A549 (cell line): ENCODE measurements at places on chromosomes 16 and 17.

DNA sequence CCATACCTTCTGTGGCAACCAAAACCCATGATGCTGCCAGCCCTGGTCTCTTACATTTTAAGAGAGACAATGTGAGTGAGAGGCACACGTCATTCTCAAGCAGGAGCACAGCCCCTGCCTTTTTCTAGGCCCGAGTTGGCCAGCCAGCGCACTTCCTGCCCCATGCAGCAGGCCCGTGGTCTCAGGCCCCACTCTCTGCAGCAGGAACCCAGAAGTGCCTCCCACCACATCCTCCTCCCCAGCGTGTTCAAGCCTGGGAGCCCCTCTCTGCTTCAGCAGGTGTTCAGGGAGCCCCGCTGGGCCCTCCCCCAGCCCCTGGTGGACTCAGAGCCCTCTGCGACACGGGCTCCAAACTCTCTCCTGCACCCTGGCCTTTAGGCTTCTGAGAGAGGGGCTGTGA is 30.5 kb downstream of the ITGAE start:
- no peak for DNase-seq

- DNase-seq = no peak
Measured at GRCh38 chr16:13403326-13403725, 501.9 kb downstream of the SHISA9 start.

- no peak for DNase-seq
Measured at GRCh38 chr16:14309001-14309886, 238.1 kb downstream of the MRTFB start.

- no peak for DNase-seq
Measured at GRCh38 chr17:11742886-11743285, 144.6 kb downstream of the DNAH9 start.

DNA sequence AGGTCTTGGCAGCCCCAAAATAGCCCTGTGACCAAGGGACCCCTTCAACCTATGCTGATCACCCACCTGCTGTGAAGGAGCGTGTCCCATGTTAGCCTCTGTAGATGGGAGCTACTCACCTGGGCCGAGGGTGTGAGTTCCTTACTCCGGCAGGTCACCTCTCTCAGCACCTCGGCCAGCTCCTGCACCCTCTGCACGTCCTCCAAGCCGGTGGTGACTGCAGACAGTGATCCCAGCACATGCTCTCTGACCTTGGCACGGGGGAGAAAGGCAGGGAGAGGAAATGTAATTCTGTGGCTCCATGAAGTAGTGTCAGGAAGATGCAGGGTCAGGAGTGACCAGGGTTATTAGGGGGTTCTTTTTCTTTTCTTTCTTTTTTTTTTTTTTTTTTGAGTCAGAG is 67.7 kb upstream of the BCO1 start:
- DNase-seq = no peak

GRCh38 chr16:89364606-89365005 is 125.8 kb downstream of the ANKRD11 start:
- no peak for DNase-seq

GRCh38 chr16:85584267-85584666 is 28.9 kb upstream of the GSE1 start:
- DNase-seq = no peak

DNA sequence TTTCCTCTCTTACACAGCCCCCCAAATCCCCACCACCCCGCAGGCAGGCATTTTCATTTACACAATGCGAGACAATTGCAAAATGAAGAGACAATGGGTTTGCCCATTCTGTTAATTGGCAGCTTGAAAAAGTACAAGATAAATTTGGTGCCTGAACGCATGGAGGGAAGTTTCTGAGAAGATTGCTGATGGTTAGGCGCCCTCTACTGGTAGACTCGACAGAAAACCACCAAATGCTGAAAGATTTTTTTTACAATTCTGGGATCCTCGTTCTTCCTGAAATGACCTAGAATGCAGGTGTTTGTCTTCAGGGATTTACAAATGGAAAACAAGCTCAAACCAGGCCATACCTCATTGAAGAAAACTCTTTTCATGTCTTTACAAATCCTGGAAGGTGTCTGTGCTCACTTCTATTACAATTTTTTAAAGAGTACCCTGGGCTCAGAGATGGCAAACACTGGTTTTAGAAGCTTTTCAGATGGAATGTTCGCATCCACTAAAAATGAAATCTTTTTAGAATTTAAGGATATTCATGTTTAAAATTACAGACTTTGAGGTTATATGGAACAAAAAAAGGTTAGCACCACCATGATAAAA is 338.5 kb downstream of the PMP22 start:
- DNase-seq = peak; percentile 36

- DNase-seq = no peak
Measured at GRCh38 chr17:37512442-37513068, 22.9 kb downstream of the DUSP14 start.
